ENCODE measurements at places on chromosomes 5 and 9.
A peak's percentile ranks its signal among the peaks of the same experiment; 100 is the strongest.

GRCh38 chr5:10868956-10869355 lies 107.9 kb upstream of the DAP start:
- DNase-seq, result no peak

DNA sequence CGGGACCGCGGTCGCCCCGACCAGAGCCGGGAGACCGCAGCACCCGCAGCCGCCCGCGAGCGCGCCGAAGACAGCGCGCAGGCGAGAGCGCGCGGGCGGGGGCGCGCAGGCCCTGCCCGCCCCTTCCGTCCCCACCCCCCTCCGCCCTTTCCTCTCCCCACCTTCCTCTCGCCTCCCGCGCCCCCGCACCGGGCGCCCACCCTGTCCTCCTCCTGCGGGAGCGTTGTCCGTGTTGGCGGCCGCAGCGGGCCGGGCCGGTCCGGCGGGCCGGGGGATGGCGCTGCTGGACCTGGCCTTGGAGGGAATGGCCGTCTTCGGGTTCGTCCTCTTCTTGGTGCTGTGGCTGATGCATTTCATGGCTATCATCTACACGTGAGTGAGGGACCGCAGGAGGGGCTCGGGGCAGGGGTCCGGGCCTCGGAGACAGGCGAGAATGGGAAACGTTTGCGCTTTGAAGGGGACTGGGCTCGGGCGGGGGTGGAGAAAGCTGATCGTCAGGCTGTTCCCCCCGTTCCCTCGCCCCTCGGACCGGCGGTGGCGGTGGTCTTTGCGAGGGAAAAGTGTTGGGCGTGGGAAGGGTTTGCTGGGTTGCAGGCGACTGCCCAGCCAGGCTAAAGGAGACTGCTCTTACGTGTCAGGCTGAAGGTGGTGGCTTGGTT lies 457 bp downstream of the UGCG start:
- DNase-seq, result peak; percentile 29

GRCh38 chr5:32539981-32540845 lies 45.1 kb upstream of the SUB1 start:
- DNase-seq, result no peak

DNA sequence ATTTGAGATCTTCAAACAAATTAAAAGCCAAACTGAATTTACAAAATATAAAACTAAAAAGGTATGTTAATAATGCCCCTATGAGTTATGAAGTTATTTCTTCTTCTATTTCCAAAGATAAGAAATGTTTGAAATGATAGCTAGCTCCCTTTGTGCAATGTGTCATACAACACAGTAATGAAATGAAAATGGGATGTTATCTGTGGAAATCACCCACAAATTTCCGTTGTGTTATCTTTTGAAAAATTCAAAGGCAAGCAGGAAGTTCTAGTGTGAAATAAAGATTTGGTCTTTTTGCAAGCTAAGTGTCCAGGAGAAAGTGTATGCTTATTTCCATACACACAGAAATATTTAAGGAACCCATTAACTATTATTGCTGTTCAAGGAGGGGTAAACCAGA lies 375.3 kb upstream of the PRR16 start:
- no peak for DNase-seq

DNA sequence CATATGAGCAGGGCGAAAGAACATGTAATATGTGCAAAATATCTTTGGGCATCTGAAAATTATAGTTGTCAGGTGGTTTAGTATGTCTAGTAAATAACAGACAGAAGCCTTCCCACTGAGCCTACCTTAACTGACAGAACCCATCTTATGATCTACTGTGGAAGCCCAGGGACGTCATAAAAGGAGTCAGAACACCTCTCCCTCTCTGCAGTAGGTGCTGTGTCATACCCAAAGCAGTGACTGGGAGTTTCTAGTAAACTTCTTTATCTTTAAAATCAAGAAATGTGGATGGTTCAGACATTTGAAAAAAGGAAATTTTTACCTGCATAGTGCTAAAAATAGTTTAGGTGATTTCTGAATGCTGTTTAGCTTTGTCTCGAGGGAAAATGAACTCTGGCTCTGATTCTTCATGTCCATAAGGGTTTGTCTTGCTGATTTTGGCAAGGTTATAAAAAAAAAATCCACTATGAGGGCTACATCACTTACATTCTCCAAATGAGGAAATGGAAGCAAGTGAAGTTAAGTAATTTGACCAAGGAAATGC lies 104.0 kb downstream of the NUDT12 start:
- DNase-seq, result no peak

DNA sequence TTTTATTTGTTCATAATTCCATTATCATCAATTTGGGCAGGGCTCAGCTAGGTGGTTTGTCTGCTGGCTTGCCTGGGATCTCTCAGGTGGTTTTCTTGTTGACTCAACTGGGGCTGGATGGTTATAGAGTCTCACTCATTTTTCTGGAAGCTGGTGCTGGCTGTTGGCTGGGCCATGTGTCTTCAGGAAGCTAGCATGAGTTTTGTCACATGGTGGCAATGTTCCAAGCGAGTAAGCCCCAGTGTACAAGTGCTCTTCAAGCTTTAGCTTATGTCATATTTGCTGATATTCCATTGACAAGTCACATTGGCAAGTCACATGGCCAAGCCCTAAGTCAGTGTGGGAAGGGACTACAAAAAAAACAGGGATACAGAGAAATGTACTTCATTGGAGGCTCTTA lies 2.3 kb upstream of the RASEF start:
- no peak for DNase-seq
